ENCODE measurements at places on chromosomes 12 and 14. TPM values are rescaled to one million over a fixed set of nuclear protein-coding genes. Genes with fewer than 3 reads are reported as not detected.

DNA sequence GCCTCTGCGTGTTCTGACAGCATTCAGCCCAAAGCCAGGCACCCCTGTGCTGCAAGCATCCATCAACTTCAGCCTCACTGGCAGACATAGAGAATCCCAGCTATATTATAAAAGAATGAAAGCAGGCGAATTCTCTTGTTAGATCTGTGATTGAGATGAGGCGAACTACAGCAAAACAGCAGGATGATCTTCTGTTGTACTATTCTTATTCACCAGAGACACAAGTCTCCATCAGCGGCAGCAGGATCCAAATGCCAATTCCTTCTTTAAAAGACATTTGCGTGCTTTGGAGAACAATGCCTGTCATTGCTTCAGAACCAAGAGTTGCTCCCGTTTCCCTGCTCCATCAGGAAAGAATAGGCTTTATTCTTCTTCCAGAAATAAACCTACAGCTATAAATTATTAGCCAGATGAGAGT, 188.9 kb downstream of the SLC41A2 start:
- H3K4me3 ChIP-seq: no peak overlapping the region
- H3K27ac ChIP-seq: no peak overlapping the region
- peaks cover 8% of the 10 kb centered on the region for H3K36me3 ChIP-seq
- no peak for DNase-seq
- H3K4me1 ChIP-seq: no peaks in the 10 kb centered on the region

The GUCY2C gene
- not detected for total RNA-seq

GRCh38 chr14:79511146-79511545, 700.2 kb downstream of the DIO2 start:
- no peaks in the 10 kb centered on the region for H3K36me3 ChIP-seq
- no peak for DNase-seq
- H3K4me3 ChIP-seq: no peak overlapping the region
- H3K4me1 ChIP-seq: peaks cover 20% of the 10 kb centered on the region
- peaks cover 7% of the 10 kb centered on the region for H3K27me3 ChIP-seq

DNA sequence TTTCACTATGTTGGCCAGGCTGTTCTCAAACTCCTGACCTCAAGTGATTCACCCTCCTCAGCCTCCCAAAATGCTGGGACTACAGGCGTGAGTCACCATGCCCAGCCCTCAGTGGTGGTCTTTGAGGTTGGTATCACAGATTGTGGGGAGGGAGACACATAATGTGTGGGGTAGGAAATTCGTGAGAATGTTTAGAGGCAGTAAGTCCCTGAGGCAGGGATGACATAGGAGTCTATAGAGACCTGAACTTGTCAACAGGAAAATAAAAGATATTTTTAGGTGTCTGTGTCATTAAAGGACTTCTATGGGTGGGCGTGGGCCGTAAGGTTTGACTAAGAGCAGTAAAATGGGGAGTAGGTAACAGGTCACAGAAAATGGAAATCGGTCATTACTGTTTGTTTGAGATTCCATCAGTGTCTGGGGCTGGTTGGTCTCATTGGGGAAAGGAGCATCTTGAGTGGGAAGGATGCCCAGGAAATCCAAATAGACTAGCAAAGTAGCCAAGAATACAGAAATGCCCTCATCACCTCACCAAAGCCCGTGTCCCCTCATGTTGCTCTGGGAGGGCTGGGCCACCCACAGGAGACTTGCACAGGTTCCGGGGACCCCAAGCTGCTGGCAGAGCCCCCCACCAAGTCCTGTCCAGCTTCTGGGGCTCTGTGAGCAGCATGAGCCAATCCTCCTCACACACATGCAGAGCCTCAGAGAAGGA, 63.6 kb upstream of the BCL2L14 start:
- DNase-seq: no peak
- no peak overlapping the region for H3K27ac ChIP-seq
- no peaks in the 10 kb centered on the region for H3K36me3 ChIP-seq
- H3K27me3 ChIP-seq: peaks cover 2% of the 10 kb centered on the region

GRCh38 chr12:69569236-69569635, 16.0 kb upstream of the CCT2 start:
- no peak overlapping the region for H3K27ac ChIP-seq
- DNase-seq: no peak
- H3K4me3 ChIP-seq: no peak overlapping the region
- no peaks in the 10 kb centered on the region for H3K36me3 ChIP-seq

DNA sequence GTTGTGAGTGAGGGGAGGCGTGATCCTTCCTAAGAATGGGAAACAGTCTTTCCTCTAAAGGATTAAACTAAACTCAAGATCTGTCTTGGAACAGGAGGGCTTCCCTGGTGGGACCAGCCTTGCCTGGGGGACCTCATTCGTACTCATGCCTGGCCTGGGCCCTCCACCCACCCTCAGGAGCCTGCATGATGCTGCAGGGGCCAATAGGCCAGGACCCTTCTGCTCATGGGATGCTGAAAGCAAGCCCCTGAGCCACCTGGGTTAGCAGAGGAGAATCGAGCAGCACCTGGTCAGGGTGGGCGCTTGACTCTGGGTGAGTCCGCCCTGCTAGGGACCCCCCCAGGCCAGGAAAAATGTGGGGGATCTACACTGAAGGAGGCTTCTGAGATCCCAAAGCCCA, 48.3 kb upstream of the FAM181A start:
- H3K4me3 ChIP-seq: no peak overlapping the region
- no peak for DNase-seq
- H3K27me3 ChIP-seq: peaks cover 7% of the 10 kb centered on the region
- peaks cover 2% of the 10 kb centered on the region for H3K4me1 ChIP-seq
- H3K36me3 ChIP-seq: peaks cover 17% of the 10 kb centered on the region

All from glutamatergic neuron (in vitro differentiated cells).